ENCODE measurements at places on chromosomes 2 and 18.

DNA sequence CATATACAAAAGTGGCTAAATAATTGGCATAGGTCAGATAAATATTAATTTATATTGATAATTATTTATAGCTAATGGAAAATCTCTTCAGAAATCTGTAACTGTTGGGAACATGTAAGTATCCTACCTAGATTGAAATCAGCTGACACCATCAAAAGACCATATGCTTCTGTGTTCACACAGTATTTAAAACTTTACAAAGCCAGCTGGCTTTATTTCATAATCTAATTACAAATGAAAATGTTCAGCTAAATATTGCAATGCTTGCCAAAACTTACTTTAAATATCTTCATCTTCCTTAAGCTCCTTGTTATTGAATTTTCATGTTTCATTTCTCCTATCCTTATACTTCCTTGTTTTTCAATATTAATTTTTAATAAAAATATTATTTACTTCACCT is 190.9 kb upstream of the DOK6 start:
- no peak for DNase-seq

- no peak for DNase-seq
Observed at GRCh38 chr2:115129536-115129935, 687.1 kb downstream of the DPP10 start.

- no peak for DNase-seq
Observed at GRCh38 chr2:165636959-165637358, 157.1 kb downstream of the GALNT3 start.

- DNase-seq = no peak
Observed at GRCh38 chr2:165687426-165688002, 106.5 kb downstream of the GALNT3 start.

GRCh38 chr2:34045101-34045655 is 446.1 kb upstream of the FAM98A start:
- DNase-seq = no peak

DNA sequence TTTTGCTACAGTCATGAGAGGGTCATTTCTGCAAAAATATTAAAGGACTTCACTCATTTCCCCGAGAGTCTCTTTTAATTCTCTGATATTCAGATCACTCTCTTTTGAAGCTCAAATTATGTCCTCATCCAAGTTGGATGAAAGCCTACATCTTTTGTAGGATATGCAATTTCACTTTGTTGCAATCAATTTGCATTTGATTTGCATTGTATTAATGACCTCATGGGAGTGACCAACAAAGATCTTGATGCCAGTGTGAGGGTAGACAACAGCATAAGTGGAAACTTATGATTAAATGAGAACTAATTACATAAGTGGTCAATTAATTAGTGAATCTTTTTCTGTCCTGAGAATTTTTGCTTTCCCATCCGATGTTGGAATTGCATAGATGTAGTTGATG is 60.3 kb upstream of the UPP2 start:
- no peak for DNase-seq

DNA sequence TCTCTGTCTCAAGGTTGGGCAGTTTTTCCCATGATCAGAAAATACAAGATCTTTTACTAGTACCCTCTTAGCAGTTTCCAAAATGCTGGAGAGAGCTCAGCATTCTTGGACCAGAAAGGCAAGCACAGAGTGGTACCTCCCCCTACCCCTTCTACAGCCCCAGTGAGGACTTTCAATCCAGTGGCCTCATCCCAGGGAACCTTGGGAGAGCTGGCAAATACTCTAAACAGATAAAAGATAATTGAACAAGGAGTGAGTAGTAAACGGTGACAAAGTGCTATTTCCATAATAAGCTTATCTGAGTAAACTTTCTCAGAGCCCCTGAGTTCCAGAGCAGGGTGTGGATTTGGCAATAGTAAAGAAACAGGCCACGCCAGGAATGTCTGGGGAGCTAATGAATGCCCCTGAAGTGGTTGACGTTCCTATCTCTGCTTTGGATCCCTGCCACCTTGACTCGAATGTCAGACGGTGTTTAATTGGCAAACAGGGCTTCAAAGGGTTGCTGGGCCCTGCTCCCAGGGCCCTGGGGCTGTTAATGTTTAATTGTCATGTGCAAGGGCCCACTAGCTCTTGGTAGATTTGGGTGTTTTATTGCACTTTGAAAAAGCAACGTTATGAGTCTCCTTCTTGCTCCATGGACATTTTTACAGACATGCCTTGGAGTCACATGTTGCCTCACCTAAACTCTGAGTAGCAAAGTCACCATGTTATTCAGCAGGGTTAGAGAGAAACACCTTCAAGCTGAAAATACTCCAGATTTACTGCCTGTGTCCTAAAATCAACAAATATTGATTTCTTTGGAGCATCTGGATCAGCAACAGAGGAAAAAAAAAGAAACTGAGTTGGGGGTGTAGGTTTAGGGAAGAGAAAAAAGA is 239.9 kb downstream of the CYRIA start:
- no peak for DNase-seq
